ENCODE measurements at places on chromosomes 7 and 10. TPM values are rescaled to one million over a fixed set of nuclear protein-coding genes. Genes with fewer than 3 reads are reported as not detected.

The ZNF735 gene
- total RNA-seq: not detected

The NUP205 gene
- total RNA-seq: 38.8 TPM

- DNase-seq: no peak
Measured at GRCh38 chr7:45660201-45660900, 86.2 kb downstream of the ADCY1 start.

GRCh38 chr10:98169379-98169778, 34.9 kb downstream of the R3HCC1L start:
- no peak for DNase-seq

DNA sequence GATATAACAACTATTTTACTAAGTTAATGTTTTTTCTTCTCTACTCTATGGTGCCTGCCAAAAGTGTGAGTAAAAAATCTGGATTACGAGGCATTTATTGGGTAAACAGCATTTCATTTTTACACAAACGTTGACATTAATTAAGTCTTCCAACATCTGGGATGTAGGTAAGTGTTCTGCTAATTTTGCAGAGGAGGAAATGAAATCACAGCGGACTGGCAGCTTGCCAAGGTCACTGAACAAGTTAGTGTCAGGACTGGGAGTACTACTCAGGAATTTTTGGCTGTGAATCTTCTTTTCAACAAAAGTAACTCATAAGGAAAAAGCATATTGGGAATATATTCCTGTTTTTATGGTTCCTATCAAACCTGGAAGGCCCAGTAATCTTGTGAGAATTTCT, 612.1 kb upstream of the FZD8 start:
- DNase-seq: peak; percentile 43

- DNase-seq: peak; percentile 37
Measured at GRCh38 chr10:33509231-33509831, 174.9 kb upstream of the NRP1 start.

- no peak for DNase-seq
Measured at GRCh38 chr10:13834581-13835286, 248.0 kb downstream of the PRPF18 start.

The ACSL5 gene
- total RNA-seq: 20.6 TPM

The C10orf53 gene
- total RNA-seq: not detected

The HOXA6 gene
- total RNA-seq: 0.43 TPM

DNA sequence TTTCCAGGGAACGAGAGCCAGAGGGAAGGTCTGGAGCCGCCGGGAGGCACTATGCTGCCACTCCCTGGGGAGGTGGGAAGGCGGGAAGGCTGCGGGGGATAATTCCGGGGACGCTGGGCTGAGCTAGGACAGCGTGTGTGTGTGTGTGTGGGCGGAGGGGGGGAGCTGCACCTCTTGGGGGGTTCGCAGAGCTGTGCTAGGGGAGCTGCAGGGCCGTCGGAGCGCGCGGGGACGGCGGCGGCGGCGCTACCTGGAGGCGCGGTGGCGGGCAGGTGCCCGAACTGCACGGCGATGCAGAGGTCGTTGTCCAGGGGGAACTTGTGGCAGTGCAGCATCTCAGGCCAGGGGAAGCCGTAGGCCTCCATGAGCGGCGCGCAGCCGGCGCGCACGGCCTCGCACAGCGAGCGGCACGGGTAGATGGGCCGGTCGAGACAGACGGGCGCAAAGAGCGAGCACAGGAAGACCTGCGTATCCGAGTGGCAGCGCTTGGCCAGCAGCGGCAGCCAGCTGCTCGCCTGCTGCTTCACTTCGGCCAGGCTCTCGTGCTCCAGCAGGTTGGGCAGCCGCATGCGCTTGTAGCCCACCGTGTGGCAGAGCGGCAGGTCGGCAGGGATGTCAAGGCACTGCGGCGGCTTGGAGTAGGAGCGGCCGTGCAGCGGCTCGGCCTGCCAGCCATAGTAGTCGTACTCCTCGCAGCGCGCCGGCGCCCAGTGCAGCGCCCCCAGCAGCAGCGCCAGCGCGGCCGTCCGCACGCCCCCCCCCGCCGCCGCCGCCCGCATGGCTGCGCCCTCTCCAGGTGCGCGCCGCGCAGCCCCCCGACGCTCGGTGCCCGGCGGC, 526 bp downstream of the SFRP5 start:
- DNase-seq: no peak

The GPR26 gene
- not detected for total RNA-seq

DNA sequence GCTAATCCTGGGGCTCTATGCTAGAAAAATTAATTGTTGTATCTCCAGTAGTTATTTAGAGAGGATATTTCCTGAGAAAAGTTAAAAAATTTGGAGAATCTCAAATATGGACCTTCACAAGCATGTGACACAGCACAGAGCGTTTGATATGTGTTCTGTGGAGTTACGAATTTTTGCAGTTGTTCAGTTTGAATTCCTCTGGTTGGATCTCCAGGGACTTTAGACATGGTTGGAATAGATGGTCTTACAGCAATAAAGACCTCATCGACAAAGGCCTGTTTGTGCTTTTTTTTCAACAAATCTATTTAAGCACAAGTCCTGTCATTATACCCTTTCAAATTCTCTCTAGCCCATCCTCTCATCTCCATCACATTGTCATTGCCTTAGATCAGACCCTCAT, 138.0 kb downstream of the TES start:
- no peak for DNase-seq

The LDB3 gene
- 2.1 TPM for total RNA-seq

GRCh38 chr10:95343573-95343972, 52.8 kb upstream of the PDLIM1 start:
- DNase-seq: no peak

The IDI2 gene
- total RNA-seq: not detected

DNA sequence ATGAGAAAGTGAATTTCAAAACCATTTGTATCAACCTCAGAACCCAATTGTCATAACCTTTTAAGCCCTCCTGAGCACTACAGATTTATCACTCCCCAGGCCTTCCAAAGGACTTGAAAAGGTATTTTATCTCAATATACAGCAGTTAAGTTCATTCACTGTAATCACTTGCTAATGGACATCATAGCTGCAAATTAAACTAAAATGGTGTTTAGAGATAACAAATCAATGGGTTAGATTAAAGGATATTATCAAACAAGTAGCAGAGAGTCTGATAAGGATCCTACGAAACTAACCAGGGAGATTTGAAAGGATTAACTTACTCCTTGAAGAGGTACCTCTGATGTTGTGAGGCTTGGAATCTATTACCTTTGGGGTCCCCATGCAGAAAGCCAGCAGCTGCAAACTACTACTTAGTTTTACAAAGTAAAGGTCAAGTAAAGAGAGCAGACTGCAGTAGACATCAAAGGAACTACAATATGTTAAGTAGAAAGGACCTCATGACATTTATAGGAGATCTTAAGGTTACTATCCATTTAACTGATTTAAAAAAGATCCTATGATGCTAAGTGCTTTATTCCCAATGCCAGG, 359.4 kb downstream of the SORCS1 start:
- DNase-seq: no peak

DNA sequence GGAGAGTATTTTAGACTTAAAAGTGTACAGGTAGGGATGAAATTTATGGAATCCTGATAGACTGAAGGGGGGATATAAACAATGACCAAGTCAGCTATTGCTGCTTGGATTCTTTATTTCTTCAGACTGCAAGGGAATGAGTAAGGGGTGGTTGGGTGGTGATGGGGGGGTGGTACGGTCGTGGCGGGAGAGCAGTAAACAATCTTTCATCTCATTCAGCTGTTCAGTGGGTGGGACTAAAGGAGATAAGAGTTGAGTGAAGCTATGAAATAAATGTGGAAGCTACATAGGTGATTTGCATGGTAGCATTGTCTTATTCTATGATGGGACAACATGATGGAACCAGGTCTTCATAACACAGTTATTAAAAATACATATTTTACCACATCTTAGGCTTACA, 1.8 kb downstream of the SEPTIN7 start:
- no peak for DNase-seq

The SUN3 gene
- total RNA-seq: not detected

The VPS41 gene
- 50.4 TPM for total RNA-seq

Measured in ovary (tissue), 10 donors.